ENCODE measurements at places on chromosomes 4 and X.

DNA sequence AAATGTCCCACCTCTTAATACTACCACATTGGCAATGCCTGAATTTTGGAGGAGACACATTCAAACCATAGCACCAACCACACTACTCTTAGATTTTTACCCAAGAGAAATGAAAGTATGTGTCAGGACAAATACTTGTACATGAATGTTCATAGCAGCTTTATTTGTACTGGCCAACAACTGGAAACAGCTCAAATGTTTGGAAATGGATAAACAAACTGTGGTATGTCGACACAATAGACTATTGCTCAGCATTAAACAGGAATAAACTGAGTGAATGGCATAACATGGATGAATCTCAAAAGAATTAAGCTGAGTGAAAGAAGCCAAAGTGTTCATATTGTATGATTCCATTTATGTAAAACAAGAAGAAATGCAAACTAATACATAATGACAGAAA lies 18.5 kb upstream of the EDA start:
- DNase-seq = no peak

GRCh38 chr4:39044364-39044955 lies 12.3 kb upstream of the TMEM156 start:
- DNase-seq = peak; percentile 92

GRCh38 chr4:102449751-102450352 lies 51.3 kb upstream of the NFKB1 start:
- peak; percentile 51 for DNase-seq

DNA sequence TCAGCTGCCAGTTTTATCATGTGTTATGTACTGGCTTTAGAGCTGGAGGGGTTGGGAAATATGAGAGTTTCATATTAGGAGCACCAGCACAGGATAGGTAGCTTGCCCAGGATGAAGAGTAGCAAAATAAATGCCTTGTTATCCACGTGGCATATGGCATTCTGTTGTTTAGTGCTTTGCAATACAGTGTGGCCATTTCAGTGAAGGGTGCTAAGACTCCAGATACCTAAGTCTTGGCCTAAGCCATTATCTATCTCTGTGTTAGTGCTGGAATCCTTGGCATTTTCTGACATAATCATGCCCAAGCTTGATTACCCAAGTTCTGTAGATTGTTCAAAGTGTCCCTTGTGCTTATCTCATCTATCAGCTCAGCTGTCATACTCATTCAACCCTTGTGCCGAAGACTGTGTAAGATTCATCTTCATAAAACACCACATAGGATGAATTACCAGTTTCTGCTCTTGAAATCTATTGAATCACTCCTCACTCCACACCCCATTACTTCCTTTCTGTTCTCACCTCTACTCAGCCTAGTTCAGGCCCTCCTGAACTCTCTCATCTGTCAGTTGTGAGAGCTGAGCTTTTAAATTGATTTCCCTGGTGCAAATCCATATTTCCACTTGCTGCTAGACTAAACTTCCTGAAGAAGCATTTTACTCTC lies 73.5 kb downstream of the CLCN5 start:
- DNase-seq = no peak

DNA sequence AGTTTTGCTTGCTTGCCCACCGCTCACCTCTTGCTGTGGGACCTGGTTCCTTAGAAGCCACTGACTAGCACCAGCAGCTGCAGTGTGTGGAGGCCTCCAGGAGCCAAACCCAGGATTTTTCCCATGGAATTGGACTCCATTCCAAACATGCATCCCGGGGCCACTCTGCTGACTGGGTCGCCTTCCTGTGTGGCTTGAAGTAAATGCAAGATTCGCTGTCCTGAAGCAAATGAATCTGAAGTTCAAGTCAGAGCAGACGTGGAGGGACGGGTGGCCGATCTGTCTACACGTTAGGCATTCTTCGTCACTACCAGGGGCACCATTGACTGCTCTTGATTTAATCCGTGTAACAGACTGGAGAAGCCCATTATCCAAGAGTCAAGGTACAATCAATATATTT lies 109.0 kb downstream of the SHOX start:
- DNase-seq = no peak
